ENCODE measurements at places on chromosomes 1 and 21. TPM values are rescaled to one million over a fixed set of nuclear protein-coding genes. Genes with fewer than 3 reads are reported as not detected.
A peak's percentile ranks its signal among the peaks of the same experiment; 100 is the strongest.

DNA sequence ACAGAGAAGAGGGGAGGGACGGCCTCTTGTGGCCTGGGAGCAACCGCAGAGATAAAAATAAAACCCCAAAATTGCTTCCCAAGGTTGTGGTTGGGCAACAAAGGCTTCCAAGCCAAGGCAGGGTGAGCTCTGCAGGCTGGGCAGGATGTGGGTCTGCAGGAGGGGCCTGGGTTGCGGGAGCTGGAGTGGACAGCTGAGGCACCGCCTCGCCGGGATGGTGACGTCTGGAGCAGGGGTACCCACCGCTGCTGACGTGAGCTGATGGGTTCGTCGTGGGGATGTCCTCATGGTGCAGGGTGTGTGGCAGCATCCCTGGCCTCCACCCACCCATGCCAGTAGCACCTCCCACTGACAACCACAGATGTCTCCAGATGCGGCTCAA, 3.7 kb downstream of the AURKAIP1 start:
- no peak for DNase-seq

DNA sequence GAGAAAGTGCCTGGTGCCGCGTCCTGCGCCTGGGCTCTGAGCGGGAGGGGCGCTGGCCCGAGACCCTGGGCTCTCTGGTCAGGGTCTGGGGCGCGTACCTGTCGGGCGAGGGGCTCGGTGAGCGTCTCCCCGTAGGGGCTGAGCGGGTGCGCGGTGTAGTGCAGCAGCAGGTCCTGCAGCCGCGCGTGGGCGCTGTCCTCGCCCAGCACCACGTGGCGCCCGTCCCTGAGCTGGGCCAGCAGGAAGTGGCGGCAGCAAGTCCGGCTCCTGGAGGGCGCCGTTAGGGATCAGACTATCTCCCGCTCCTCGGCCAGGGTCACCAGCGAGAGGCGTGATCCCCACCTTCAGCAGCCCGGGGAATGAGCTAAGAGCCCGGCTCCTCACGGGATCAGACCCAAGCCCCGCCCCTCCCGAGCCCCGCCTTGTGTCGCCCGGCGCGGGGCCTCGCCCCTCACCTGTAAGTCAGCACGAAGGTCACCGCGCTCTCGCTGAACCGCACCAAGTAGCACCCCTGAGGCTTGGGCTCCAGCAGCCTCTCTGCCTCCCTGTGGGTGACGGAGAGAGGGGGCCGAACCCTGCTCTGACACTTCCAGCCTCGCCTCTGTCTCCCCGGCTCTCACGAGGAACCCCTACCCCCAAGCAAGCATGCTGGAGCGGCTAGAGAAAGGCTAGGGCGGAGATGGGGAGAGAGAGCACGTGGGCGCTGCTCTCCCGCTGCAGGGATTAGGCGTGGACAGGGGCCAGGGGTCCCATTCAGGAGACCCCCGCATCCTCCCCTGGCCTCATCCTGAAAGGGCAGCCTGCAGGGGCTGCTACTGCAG, 2.7 kb downstream of the SH2D2A start:
- no peak for DNase-seq

- no peak for DNase-seq
Measured at GRCh38 chr1:6109688-6110087, 64.0 kb downstream of the KCNAB2 start.

GRCh38 chr1:223062177-223062576, 80.9 kb downstream of the TLR5 start:
- DNase-seq = no peak

DNA sequence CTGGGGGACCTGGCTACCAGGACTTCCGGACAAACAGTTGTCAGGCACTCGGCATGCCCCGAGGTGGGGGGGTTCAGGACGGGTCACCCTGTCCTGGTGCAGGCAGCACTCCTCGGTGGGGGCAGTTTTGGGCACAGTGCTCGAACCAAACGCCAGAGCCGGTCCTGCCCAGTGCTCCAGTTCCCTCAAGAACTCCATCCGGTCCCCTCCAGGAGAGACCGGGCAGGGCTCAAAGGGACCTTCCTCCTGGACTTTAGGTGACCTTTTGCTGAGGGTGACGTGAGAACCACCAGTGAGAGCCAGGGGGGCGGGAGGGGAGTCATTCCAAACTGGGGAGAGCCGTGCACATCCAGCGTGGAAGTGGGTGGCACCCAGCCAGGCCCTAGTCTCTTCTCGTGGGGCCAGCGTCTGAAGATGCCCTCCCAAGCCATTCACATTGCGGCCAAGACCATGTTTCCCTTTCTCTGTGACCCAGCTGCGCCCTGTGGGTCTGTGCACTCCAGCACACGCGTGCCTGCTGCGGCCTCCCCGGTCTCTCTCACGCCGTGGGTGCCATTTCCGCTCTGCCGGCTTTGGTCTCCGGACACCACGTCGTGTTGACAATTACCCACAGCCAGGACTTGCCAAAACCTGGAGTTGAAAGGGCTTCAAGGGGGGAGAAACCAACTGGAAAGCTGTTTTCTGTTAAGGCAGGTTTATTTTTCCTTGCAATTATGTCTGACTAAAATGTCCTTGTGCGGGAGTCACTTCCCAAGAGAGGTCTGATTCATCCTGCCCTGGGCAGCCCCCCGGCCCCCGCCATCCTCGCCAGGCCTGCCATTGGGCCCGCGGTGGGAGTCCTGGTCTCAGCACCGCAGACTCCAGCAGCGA, 178.8 kb upstream of the ARHGEF16 start:
- DNase-seq = no peak

DNA sequence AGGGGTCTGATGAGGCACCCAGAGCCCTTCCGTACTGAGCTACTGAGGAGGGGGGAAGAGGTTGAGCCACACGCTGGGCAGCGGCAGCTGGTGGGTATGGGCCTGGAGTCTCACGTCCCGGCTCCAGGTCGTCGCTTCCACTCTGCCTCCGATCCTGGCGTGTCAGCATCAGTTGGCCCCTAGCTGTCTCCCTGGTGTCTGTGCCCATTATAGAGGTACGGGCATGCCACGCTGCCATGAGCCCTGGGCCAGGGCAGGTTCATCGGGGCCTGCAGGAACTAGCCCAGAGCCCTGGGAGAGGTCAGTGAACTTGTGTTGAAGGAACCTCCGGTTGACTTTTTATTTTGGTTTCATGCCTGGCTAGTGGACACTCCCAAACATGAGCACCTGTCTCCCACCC, 18.2 kb downstream of the COQ8A start:
- DNase-seq = no peak

GRCh38 chr21:36202726-36203602, 46.3 kb downstream of the DOP1B start:
- peak; percentile 11 for DNase-seq

GRCh38 chr1:70706381-70707037, 295.4 kb downstream of the CTH start:
- no peak for DNase-seq

DNA sequence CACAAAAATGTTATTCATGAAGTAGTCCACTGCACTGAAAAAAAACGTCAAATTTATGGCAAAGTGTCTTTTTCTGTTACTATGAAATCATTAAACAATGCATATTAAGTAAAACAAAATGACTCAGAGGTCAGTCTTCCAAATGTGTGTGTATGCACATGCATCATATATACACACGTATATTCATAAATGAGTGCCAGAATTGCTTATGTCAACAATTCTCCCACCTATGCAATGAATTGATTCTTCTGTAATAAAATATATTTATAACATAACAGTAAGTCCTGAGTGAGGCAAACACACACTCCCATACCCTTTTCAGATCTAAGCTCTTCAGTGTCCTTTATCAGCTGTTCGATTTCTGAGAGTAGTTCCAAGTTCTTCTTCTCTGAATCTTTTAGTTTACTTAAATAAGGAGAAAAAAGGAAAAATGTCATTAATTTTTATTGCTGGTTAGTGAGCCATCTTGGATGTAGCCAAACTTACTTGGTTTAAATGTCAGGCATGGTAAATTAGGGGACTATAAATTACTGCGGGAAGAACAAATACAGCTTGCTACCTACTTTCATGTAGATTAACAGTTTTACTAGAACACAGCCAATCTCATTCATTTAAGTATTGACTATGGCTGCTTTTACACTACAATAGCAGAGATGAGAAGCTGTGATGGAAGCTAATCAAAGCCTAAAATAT, 131.9 kb downstream of the COQ8A start:
- DNase-seq = no peak

DNA sequence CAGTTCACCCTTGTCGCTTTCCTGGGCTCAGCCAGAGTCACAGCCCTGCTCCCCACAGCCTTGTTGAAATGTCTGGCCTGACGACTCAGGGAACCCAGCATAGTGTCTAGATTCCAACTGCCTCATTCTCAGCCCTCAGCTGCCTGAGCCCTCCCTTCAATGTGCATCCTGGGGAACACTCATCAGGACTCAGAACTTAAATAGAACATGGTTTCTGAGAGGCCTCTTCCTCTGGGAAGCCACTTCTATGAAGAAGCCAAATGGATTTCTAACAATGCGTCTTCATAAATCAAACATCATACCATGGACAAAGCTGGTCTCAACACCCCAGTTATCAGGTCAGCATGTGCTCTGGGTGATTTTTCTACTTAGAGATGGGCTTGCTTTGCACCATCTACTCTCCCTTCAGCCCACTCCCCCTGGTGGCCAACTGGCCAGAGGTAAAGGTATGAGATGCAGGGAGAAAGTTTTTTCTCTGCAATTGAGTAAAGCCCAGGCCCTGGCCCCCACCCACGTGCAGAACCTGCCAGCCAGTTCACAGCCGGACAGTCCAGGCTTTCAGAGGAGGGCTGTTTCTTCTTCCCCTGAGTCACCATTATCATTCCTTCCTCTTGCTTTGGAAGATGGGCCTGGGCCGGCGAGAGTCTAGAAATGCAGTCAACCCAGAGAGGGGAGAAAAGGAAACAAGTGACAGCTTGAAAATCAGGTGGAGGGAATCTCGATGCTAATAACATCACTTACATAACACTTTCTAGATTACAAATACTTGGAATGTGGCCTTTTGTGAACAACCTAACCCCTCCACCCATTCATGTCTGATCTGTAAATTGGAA, 32.1 kb downstream of the CD244 start:
- DNase-seq = peak; percentile 41

DNA sequence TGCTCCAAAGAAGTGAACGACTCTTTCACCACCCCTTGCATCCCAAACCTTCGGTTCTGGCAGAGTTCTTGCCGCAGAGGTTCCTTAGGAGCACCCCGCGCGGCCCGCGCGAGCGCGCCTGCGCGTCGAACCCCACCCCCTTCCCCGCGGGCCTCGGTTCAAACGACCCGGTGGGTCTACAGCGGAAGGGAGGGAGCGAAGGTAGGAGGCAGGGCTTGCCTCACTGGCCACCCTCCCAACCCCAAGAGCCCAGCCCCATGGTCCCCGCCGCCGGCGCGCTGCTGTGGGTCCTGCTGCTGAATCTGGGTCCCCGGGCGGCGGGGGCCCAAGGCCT, at the start of gene C1orf56:
C1orf56 (plus strand) TSS at position 161 of the 334 bp plus-strand sequence; CDS start at position 258, 97 bp downstream.
- peak; percentile 39 for DNase-seq

DNA sequence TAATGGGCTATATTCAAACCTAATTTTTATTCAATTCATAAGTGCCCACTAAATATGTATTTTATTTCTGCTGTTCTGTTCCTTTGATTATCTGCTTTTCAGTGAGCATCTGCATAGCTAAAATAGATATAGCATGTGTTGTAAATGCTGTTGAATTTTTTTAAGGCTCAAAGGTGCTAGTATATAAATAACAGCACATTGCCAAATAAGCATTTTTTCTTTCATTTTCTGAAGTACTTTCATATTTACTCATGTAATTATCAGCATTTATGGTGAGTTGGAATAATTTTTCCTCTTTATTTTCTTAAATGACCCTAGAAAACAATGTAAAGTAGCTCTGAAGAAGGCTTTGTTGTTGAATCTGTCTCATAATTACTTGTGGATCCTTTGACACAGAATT, 69.6 kb upstream of the B3GALT2 start:
- DNase-seq = no peak

GRCh38 chr1:184050636-184051035, 894 bp upstream of the TSEN15 start:
- DNase-seq = no peak

DNA sequence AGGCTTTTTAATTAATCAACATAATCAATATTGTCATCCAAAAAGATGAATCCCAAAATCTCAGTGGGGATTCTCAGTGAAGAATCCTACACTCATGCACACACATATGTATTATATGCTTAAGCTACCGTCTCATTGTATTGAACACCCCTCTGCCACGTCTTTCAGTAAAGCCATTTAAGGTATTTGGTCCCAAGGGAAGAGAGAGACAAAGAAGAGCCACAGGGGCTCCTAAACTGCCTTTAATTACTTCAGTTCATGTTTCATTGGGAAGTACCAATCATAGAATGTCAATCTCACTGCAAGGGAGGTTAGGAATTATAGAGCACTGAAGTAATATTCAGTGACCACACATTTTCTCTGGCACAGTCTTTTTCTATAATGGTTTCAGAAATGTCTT, 388.6 kb upstream of the NEGR1 start:
- no peak for DNase-seq

- no peak for DNase-seq
Measured at GRCh38 chr1:119253366-119253765, 112.9 kb upstream of the WARS2 start.

- DNase-seq = no peak
Measured at GRCh38 chr1:225191199-225191753, 236.6 kb downstream of the LBR start.

DNA sequence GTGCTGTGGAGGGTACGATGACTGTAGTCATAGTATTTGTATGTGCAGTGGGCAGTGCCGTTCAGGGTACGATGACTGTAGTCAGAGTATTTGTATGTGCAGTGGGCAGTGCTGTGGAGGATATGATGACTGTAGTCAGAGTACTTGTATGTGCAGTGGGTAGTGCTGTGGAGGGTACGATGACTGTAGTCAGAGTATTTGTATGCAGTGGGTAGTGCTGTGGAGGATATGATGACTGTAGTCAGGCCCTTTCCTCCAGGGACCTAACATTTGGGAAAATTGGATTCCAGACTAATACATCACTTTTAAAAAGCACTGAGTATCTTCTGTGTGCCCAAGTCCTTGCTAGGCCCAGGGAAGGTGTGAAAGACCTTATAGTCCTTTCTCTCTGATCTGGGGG, 2.9 kb downstream of the ZNF672 start:
- DNase-seq = no peak

- no peak for DNase-seq
Measured at GRCh38 chr21:20642681-20643080, 355.5 kb upstream of the NCAM2 start.

- DNase-seq = no peak
Measured at GRCh38 chr1:34341896-34342295, 165.2 kb downstream of the C1orf94 start.

- no peak for DNase-seq
Measured at GRCh38 chr1:78535286-78535685, 44.5 kb downstream of the PTGFR start.

Gene DIO1
- total RNA-seq = not detected

Gene CD5L
- total RNA-seq = not detected

Gene ALX3
- total RNA-seq = 10.0 TPM

Gene ARHGAP30
- not detected for total RNA-seq

Gene TDRD10
- total RNA-seq = not detected

Gene BEND5
- not detected for total RNA-seq

Gene PDE9A
- not detected for total RNA-seq

Gene MORN1
- 6.7 TPM for total RNA-seq

Gene ATP1A4
- not detected for total RNA-seq

Gene MFN2
- 104 TPM for total RNA-seq

Gene G0S2
- 1.7 TPM for total RNA-seq

Gene SLAMF6
- not detected for total RNA-seq

Measured in HFFc6 (cell line).